ENCODE measurements at places on chromosomes 3 and 15.

GRCh38 chr15:87369269-87369668 is 887.3 kb downstream of the NTRK3 start:
- DNase-seq = no peak

DNA sequence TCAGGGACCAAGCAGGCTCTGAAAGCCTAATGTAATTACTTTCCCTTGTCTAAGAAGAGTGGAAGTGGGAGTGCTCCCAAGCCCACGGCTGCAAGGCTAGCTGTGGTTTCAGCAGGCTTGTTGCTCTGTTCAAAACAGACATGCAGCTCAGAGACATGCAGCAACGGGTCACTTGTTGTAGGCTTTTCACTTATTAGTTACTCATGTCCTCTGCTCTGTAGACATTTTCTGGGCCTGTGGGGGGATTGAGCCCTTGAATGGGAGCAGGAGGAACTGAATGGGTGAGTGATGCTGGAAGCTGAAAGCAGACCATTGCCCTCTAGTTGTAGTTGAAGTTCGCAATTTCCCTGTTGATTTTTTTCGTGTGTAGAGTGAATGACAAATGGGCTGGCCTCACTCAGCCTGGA is 261.9 kb upstream of the NR2E3 start:
- DNase-seq = no peak

GRCh38 chr3:197519801-197520211 is 36.0 kb downstream of the BDH1 start:
- no peak for DNase-seq

- no peak for DNase-seq
Observed at GRCh38 chr15:46670258-46670657, 1035.4 kb downstream of the SQOR start.

DNA sequence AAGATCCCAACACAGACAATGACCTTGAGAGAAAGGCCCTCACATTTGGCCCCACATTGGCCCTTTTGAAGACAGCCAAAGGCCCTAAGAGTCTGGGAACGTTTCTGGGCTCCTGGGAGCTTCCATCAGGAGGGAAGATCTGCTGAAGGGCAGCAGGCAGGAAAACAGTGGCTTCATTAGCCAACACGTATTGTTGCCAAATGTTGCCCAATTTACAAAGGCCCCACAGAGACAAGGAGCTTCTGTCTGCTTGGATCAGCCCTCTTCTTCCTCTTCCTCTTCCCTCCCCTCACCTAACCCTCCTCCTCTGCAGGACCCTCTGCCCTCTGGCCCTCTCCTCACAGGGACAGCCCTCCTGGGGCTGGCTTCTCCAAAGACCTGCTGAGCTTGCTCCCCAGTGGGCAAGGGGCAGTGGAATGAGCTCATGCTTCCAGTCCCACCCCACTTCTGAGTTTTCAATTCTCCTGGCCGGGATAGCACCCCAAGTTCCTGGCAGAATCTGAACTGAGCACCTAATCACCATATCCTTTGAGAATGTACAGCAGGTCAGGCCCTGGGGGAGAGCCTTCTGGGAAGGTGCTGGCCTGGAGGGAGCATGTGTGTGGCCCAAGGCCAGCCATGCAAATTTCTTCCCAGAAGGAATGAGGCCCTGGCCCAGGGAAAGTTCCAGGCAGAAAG is 5.1 kb upstream of the LTF start:
- no peak for DNase-seq

DNA sequence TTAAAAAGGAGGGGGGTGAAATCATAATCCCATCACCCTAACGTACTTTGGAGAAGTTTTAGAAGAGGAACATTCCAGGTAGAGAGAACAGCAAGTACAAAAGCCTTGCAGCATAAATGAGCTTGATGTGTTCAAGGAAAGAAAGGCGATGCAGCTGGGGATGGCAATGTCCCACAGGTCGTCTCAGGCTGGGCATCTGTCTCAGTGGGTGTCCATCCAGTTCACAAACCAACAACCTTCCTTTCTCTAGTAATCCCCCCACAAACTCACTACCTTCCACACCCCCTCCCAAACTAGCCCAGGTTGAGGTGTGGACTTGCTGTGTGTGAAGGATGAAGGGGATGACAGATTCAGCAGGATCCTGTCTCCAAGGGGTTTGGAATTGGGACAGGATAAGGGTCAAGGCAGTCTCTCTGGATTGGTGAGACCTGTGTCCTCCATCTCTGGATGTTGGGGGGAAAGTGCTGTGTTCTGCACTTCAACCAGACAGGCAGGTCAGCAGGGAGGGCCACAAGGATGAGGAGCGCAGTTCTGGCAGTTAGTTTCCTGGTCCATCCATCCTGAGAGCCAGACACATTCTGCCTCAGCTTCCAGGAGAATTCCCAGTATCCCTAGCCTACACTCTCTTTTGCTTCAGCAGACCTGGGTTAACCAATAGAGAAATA is 1.7 kb upstream of the ESYT3 start:
- no peak for DNase-seq
